Common myeloid progenitor, CD34-positive (primary cell): ENCODE measurements at places on chromosomes 7 and 10.

GRCh38 chr10:9015447-9015846 is 961.0 kb downstream of the GATA3 start:
- no peak for DNase-seq
- no peaks in the 10 kb centered on the region for H3K36me3 ChIP-seq
- no peak overlapping the region for H3K27ac ChIP-seq
- H3K4me1 ChIP-seq = no peaks in the 10 kb centered on the region

- no peak overlapping the region for H3K4me3 ChIP-seq
- DNase-seq = no peak
- peaks cover 29% of the 10 kb centered on the region for H3K36me3 ChIP-seq
- no peaks in the 10 kb centered on the region for H3K27me3 ChIP-seq
- H3K27ac ChIP-seq = no peak overlapping the region
These were observed 4.4 kb downstream of the SLC12A9 start for GRCh38 chr7:100856871-100857282.

DNA sequence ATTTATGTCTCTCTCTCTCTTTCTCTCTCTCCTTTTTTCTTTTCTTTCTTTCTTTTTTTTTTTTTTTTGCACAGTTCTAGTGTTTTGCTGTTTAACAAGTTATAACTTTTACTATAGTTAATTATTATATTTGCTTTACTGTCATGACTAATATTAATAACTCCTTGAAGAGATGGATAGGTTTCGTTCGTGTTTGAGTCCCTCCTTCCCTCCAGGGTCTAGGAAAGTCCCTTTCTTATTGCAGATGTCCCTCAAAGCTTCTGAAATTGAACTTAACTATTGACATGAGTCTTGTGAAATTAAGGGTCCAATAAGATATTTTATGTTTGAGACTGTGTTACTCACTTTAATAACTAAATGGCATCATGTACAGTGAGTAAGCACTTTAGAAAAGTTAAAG is 131.4 kb downstream of the PLXDC2 start:
- no peaks in the 10 kb centered on the region for H3K4me1 ChIP-seq
- no peak overlapping the region for H3K27ac ChIP-seq
- no peak for DNase-seq
- no peaks in the 10 kb centered on the region for H3K27me3 ChIP-seq
- no peaks in the 10 kb centered on the region for H3K36me3 ChIP-seq
- H3K4me3 ChIP-seq = no peak overlapping the region

- no peaks in the 10 kb centered on the region for H3K27me3 ChIP-seq
- peak overlapping the region; percentile 65 for H3K4me3 ChIP-seq
- no peak for DNase-seq
- no peaks in the 10 kb centered on the region for H3K36me3 ChIP-seq
- H3K27ac ChIP-seq = no peak overlapping the region
These were observed 43.9 kb downstream of the TNS3 start for GRCh38 chr7:47537716-47538675.

- H3K4me1 ChIP-seq = no peaks in the 10 kb centered on the region
- H3K27ac ChIP-seq = no peak overlapping the region
- no peak overlapping the region for H3K4me3 ChIP-seq
These were observed 99.3 kb downstream of the DGKI start for GRCh38 chr7:137747359-137748031.

DNA sequence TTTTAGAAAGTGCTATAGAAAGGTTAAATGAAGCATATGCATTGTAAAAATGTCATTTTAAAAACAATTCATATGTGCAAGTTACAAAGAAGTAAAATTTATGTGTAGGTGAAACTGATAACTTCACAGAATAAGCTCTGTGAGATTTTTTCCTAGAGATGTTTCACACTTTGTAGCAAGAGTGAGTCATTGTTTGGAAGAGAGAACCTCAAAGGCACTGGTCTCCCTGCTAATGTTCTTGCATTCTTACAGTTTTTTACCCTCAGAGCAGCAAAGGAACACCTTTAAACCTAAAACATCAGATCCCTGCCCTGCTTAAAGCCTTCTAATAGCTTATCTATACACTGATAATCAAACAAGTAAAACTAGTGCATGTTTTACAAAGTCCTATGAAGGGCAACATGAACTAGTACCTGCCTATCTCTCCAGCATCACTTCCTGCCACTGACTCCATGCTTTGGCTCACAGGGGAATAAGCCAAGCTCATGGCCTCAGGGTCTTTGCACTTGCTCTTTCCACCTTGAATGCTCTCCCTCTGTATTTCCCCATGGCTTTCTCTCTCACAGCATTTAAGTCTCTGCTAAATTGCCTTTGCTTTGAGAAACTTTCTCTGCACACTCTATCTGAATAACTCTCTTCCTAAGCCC is 997.0 kb downstream of the GATA3 start:
- no peaks in the 10 kb centered on the region for H3K36me3 ChIP-seq
- H3K4me3 ChIP-seq = no peak overlapping the region
- H3K27ac ChIP-seq = no peak overlapping the region

GRCh38 chr7:70271617-70272081 is 673.4 kb downstream of the AUTS2 start:
- H3K36me3 ChIP-seq = no peaks in the 10 kb centered on the region
- H3K4me1 ChIP-seq = no peaks in the 10 kb centered on the region
- DNase-seq = no peak
- H3K27me3 ChIP-seq = no peaks in the 10 kb centered on the region
- H3K4me3 ChIP-seq = no peak overlapping the region

- no peaks in the 10 kb centered on the region for H3K4me1 ChIP-seq
- no peak for DNase-seq
- H3K27me3 ChIP-seq = no peaks in the 10 kb centered on the region
- H3K27ac ChIP-seq = no peak overlapping the region
- no peak overlapping the region for H3K4me3 ChIP-seq
These were observed 259.9 kb downstream of the GLRX3 start for GRCh38 chr10:130396044-130396443.

DNA sequence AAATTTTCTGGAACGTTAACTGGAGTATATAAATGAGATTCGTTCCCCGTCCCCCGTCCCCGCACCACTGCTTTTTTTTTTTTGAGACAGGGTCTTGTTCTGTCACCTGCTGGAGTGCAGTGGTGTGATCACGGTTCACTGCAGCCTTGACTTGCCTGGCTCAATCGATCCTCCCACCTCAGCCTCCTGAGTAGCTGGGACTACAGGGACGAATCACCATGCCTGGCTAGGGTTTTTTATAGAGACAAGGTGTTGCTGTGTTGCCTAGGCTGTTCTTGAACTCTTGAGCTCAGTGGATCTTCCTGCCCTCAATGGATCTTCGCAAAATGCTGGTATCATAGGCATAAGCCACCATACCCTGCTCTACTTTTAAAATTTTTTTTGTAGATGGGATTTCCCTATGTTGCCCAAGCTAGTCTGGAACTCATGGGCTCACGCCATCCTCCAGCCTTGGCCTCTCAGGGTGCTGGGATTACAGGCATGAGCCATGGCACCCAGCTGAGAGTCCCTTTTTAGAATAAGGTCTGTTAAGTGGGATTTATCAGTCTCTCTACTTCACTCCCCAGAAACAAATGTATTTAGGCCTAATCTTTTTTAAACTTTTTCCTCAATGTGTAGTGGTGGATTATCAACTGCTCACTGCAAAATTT is 122.9 kb downstream of the LYZL1 start:
- no peak overlapping the region for H3K27ac ChIP-seq
- no peak overlapping the region for H3K4me3 ChIP-seq
- no peaks in the 10 kb centered on the region for H3K36me3 ChIP-seq
- H3K4me1 ChIP-seq = peaks cover 17% of the 10 kb centered on the region
- no peaks in the 10 kb centered on the region for H3K27me3 ChIP-seq

GRCh38 chr10:92832998-92833650 is 15.2 kb upstream of the EXOC6 start:
- H3K27me3 ChIP-seq = no peaks in the 10 kb centered on the region
- no peak overlapping the region for H3K4me3 ChIP-seq
- no peak for DNase-seq
- H3K4me1 ChIP-seq = peaks cover 20% of the 10 kb centered on the region
- H3K36me3 ChIP-seq = no peaks in the 10 kb centered on the region
- H3K27ac ChIP-seq = no peak overlapping the region

DNA sequence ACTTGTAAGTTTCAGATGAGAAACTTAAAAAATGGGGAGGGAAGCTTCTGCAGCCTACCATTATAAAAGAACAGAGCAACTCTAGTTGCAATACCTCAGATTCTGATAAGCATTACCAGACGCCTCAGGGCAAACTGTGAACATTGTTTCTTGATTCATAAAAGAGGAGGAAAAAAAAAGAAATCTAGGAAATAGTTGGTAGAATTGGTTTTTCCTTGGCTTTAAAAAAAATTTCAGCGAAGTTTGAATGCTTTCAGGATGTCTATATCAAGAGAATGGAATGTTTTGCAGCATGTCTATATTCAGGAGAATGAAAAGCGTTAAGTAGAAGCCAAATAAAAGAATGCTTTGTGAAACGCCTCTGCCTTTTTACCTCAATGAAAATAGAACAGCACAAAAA is 17.5 kb upstream of the ANLN start:
- no peak overlapping the region for H3K4me3 ChIP-seq
- DNase-seq = no peak
- no peaks in the 10 kb centered on the region for H3K4me1 ChIP-seq
